NCI-H345 (cell line): ENCODE measurements at places on chromosomes 6 and 20.

DNA sequence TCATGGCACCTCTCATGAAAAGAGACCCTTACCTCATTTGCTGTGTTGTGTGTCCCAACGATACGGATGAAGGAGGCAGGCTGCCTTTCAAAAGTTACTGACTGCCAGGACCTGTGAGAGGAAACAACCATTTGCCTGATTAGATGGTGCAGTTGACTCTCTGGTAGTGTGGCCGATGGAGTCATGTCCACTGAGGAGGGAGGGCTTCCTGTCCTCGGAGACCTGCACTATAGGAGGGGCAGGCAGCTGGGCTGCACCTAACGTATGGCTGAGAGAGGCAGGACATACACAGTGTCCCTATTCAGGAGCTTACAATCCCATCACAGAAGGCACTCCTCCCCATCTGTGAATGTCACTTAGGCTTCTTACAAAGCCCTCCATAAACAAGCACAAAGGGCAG, 373.0 kb downstream of the ZFAND3 start:
- no peak for DNase-seq

GRCh38 chr20:57088436-57088835, 178.0 kb downstream of the BMP7 start:
- DNase-seq = no peak

DNA sequence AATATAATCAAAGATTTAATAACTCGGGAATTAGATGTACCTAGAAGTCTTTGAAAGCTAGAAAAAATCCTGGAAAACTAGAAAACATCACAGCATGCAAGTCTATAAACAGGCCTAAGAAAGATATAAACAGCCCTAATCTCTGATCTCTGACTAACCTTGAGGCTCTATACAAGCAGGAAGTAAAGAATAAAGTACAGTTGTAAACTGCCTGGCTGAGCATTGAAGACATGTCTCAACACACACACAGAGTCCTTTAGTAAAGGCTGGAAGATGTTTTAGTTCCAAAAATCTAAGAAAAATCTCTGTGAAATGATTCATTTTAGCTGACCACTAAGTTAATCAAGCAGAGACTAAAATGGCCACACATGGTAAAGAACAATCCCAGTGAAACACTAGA, 774.5 kb downstream of the EYS start:
- DNase-seq = no peak

DNA sequence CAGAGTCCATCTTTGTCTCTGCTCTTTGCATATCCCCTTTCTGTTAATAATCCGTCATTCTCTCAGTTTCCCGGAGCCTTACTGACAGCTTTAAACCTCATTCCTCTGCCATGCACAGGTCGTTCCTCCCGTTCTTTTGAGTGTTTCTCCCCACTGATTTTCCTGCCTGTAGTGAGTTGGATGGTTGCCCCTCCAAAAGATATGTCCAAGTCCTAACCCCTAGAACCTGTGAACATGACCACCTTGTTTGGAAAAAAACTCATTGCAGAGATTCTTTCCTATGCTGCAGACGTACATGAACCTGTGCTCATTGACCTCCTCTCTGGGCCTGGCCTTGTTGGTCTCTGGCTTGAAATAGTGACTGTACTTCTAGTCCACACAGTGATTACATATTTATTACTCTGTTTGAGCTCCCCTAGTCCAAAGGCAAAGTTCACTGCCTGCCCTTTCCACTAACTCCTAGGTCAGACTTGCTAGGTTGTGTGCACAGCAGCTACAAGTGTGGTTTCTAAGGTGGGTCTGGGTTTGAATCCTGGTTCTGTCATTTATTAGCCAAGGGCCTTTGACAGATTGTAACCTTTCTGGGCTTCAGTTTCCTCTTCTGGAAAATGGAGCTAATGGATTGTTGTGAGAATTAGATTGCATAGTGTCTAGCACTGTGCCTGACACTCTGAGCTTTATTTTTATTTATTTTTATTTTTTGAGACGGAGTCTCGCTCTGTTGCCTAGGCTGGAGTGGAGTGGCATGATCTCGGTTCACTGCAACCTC, 29.3 kb downstream of the PPARD start:
- no peak for DNase-seq

- peak; percentile 63 for DNase-seq
These were observed 28.9 kb upstream of the RALGAPA2 start for GRCh38 chr20:20741087-20742045.

DNA sequence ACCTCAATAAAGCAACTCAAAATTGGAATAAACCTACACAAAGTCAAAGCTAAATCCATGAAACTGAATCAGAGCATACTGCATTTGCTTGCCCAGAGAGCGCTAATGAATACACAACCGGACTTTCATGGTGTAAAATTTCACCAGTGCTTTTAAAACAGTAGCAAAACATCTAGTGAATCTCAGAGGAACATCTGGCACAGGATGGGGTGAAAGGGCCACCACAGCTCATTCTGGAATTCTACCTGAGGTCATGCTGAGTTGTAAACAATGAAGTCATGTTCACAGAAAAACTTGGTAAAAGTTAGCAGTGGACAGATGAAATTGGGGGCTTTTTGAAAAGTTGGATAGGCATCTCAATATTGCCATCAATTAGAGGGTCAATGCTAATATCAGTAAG, 125.6 kb upstream of the STXBP5 start:
- no peak for DNase-seq

DNA sequence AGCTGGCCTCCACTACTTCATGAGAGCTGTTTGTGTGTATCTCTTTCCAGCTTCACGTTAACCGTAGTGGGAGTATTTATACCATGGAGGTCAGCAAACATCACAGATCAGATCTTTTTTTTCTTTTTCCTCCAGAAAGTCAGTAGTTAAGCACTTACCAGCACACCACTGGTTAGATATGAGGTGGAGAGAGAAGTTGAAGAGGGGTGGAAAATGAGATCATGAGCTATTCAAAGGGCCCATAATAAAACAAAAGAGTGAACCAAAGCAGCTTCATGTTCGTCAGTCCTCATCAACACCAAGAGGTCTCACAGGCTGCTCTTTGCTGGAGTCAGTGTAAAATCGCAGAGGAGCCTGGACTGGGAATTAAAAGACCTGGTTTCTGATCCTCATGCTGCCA, 125.1 kb upstream of the SGK1 start:
- no peak for DNase-seq

GRCh38 chr6:82959385-82959941, 106.2 kb downstream of the UBE3D start:
- DNase-seq = no peak

DNA sequence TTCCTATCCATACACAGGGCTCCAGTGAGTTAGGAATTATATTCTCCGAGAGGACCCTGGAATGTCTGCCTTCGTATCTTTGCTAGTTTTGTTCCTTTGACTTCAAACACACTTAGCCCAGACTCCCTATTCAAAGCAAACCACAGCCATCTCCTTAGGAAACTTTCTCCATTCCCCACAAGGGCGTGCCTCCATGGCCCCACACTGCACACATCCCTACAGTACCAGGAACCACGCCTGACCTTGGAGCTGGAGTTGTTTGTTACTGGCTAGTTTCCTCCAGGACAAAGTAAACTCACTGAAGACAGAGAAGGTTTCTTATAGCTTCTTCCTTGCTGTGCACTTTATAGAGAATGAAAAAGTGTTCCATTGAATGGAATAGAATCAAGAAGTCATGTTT, 412.8 kb upstream of the AGPAT4 start:
- no peak for DNase-seq

GRCh38 chr6:163226836-163227485, 187.6 kb upstream of the QKI start:
- DNase-seq = no peak
